ENCODE measurements at places on chromosomes 4 and X.

DNA sequence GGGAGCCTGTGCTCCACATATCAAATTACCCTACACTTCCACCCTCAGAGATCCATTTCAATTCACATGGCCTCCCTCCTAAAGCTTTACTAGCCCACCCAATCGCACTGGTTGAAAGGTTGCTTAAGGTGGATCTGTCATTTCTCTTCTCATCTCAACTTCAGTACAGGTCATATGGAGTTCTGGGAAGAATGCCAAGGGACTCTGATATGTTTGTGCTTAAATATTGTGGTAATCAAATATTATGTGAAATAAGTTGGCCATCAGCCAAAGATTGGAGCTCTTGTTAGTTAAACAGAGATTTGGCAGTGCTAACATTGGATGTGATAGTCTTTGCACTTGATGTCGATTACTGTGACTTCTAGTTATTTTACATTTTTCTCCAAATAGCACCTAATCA is 20.5 kb downstream of the SEPTIN6 start:
- no peak for DNase-seq

DNA sequence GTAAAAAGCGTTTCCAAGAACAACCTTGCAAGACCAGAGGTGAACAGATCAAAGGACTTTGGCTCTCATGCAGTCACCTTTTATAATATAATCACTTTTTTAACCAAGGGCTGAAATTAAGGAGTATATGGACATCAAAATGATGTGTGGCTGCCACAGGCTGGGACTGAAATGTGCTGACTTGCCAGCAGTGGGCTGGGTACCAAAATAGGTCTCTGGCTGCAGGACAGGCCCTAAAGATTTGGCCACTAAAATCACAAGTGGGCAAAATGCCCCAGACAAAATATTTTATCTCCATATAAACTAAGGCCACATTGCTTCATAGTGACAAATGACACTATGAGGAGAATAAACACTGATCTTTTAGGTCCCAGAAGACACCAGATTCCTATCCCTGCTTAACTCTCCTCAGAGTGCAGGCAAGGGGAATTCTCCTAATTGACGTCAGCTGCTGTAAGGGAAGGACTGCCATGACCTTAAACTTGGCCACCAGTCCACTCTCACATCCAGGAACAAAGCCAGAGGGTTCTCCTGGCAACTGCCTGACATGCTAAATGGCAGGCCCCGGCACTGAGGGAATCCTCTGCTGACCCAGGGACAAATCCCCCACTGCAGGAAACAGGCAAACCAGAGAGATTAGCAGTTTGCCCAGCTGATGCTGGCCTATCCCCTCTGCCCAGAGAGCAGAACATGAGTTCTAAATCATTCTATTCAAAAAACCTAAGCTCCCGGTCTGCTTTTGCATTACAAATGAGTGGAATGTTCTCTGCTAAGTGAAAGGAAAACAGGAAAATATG is 155.8 kb downstream of the PPP3CA start:
- DNase-seq, result no peak

- DNase-seq, result no peak
Observed at GRCh38 chr4:108527723-108528122, 92.7 kb upstream of the RPL34 start.

DNA sequence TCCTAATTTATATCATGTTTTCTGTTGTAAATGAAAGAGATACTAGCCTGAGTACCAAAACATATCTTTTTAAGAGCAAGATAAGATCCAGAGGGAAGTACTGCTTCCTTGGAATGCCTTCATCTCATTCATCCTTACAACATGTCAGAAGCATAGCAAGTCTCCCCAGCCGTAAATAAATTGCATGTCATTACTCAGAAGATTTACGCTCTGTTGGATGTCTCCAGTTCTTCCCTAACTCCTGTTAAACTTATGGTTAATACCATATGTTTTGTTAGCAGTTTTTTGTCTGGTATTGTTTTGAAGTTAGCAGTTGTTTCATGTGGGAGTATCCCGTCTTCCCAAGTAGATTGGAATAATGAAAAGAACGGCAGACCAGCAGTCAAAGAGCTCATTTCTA is 7.5 kb upstream of the GPC3 start:
- no peak for DNase-seq

- no peak for DNase-seq
Observed at GRCh38 chr4:52028970-52029369, 8.8 kb upstream of the LRRC66 start.

DNA sequence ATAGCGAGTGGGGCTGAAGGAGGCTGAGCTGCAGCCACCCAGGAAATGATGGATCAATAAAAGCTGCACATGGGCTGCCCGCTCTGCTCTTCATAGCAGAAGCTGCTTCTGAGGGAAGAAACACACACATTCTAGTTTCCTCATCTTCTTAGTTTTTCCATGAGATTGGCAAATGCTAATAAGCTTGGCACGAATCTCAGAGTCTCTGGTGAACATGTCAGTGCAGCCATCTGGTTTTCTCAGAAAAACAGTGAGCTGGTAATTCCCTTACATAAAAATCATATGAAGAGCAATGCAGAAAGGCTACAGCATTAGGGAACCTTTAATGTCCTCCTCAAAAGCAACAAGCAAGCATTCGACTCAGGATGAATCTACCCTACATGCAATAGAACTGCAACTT is 69.9 kb downstream of the GATB start:
- DNase-seq, result no peak

DNA sequence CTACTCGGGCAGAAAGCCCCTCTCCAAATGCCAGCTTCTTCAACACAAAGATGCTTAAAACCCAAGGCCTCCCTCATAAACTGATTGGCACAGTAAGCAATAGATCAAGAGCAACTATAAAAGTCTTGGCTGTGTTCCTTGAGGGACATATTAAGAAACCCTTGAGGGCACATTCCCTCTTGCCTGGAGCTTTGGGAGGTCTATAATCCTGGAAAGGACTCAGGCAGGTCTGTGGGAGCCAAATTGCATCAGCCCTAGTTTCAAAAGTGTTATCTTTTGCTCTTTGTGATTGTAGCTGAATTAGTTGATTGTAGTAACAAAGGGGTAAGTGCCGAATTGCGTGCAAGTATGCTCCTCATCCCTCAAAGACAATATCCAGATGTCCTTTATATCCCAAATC is 18.6 kb upstream of the SETD7 start:
- no peak for DNase-seq

DNA sequence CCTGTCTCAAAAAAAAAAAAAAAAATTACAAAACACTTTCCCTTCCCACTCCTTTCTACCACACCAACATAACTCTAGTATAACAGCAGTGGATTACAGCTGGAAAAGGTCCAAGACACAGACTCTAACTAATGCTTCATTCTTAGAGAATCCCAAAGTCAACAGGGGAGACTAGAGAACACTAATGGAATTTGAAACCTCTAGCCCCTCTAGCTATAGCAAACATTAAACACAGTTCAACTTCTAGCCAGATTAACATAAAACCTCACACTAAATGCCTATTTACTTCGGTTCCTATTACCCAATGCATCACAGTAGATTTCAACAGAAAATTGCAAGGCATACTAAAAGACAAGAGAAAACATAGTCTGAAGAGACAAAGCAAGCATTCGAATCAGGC is 10.5 kb upstream of the DHX15 start:
- DNase-seq, result no peak

- DNase-seq, result no peak
Observed at GRCh38 chr4:83272900-83273299, 11.7 kb downstream of the COQ2 start.

GRCh38 chr4:54773022-54773421 is 115.3 kb downstream of the KIT start:
- no peak for DNase-seq

DNA sequence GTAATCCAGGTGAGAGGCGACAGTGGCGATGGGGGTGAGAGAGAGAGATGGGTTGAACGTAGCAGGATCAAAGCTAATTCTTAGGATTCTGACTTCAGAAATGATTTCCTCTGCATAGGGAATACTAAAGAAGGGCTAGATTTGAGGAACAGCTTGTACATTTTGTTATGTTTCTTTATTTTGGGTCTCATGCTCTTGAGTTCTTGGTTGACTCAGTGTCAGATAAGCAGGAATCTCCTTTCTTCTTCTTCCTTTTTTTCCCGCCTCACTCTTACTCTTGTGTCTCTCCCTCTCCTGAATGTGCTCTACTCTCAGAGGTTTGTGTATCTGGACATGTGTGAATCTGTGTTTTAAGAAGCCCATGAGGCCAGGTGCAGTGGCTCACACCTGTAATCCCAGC is 36.4 kb downstream of the FAM193A start:
- DNase-seq, result no peak
